ENCODE measurements at places on chromosomes 7 and 10.

DNA sequence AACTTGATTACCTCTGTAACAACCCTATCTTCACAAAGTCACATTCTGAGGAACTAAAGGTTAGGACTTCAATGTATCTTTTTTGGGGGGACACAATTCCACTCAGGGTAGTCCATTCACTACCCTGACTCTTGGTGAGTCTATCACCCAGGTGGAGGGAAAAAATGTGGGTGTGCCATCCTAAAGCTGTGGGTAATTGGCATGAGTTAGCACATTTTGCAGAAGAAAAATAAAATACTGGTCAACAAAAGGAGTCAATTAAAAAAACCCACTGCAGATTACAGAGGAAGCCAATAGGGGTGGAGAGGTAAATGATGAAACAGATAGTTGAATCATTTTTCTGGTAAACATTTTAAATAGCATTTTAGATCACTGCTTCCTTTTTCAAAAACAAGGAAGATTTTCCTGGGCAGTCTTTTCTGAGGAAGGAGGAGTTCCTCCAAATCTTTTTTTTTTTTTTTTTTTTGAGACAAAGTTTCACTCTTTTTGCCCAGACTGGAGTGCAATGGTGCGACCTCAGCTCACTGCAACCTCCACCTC, 5.1 kb upstream of the BLVRA start:
- DNase-seq: no peak

DNA sequence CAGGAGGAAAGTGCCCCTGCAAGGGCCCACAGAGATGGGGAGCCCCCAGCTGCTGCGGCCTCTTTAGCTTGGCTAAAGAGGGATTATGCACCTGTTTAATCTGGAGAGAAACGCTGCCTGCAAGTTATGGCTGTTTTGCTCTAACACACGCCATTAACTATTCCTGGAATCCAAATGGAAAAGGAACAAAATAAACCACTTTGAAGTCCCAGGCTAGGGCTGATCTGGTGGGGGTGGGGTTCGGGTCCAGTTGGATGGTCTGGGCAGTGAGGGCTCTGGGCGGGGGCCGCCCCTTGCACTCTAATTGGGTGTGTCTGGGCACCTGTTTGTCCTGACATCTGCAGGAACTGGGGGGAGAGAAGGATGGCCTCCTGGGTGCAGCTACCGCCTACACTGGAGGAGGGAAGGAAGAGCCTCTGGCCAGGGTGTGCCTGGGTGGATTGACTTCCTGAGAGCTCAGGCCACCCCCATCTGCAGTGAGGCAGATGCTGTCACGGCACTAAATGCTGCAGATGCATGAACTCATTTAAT, 300.6 kb downstream of the ZEB1 start:
- DNase-seq: no peak

DNA sequence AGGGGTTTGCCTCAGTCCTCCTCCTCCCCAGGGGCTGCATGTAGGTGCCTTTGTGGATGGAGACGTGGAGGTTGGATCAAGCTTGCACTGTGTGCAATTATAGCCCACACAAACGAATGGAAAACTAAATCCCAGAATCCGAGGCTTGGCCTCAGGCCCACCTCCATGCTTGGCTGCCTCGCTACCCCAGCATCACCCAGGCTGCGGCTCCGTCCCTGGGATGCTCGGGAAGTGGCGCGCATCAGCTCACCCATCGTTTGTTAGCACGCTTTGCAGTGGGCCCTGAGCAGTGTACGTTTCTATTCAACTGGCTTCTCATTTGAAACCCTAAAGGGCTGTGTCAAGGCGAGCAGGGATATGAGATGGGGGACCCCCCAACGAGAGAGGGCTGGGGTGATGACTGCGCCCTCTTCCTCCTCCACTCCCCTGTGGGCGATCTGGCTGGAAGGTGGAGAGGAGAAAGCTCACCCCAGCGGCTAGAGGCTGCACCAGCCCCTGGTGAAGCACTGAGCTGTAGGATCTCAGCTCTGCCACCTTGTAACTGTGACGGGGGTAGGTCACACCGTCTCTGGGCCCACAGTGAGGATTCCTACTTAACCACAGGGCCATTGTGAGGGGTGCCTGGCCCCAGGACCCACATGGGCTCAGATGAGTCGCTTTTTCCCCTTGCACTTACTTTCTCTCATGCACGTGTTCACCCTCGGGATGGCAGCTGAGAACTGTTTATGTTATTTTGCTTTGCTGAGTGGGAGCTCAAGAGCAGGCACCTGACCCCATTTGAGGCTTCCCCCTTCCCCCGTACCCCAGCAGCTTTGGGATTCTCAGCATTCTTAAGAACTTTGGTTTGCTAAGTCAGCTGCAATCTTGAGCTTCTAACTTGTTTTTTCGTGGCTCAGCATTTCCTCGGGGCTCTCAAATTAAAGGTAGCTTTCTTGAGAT, 12.7 kb upstream of the BTBD16 start:
- DNase-seq: no peak

DNA sequence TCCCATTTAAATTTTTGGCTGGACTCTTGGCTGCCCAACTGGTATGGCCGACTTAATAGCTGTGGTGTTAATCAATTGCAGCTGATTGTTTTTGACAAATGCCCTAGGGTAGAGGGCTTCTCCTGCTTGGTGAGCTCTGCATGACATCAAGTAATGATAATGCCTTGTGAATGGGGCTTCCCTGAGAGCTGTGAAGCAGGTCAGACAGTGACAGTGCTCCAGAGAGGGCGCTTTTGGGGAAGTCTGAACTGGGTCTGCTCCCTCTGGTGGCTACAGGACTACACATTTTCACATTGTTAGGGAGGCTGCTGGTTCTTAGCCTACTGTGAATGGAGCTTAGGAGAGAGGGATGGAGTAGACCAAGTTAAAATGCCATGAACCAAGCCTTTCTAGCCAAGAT, 98.8 kb downstream of the SDK1 start:
- DNase-seq: no peak

- DNase-seq: no peak
Measured at GRCh38 chr7:69871886-69872569, 273.8 kb downstream of the AUTS2 start.

GRCh38 chr10:72704117-72704516, 12.2 kb downstream of the MCU start:
- no peak for DNase-seq

DNA sequence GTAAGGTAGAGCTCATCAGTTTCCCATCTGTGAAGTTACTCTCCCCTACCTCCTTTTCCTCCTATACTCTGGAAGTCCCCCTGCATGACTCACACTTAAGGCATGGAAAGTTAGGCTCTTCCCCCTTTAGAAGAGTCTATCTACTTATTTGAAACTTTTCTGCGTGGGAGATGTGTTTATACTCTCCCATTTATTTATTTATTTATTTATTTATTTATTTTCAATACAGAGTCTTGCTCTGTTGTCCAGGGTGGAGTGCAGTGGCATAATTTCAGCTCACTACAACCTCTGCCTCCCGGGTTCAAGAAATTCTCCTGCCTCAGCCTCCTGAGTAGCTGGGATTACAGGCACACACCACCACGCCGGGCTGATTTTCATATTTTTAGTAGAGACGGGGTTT, 107.5 kb upstream of the JCAD start:
- DNase-seq: no peak

GRCh38 chr10:70513848-70514309, 35.3 kb downstream of the PALD1 start:
- DNase-seq: no peak

GRCh38 chr7:2476776-2477446, 713 bp upstream of the GRIFIN start:
- DNase-seq: peak; percentile 82
